Left lung (tissue), 14 donors: ENCODE measurements at places on chromosomes 7 and 10. TPM values are rescaled to one million over a fixed set of nuclear protein-coding genes. Genes with fewer than 3 reads are reported as not detected.

BAMBI gene
- 128 TPM for polyA plus RNA-seq

HOXA11 gene
- polyA plus RNA-seq: not detected

DNA sequence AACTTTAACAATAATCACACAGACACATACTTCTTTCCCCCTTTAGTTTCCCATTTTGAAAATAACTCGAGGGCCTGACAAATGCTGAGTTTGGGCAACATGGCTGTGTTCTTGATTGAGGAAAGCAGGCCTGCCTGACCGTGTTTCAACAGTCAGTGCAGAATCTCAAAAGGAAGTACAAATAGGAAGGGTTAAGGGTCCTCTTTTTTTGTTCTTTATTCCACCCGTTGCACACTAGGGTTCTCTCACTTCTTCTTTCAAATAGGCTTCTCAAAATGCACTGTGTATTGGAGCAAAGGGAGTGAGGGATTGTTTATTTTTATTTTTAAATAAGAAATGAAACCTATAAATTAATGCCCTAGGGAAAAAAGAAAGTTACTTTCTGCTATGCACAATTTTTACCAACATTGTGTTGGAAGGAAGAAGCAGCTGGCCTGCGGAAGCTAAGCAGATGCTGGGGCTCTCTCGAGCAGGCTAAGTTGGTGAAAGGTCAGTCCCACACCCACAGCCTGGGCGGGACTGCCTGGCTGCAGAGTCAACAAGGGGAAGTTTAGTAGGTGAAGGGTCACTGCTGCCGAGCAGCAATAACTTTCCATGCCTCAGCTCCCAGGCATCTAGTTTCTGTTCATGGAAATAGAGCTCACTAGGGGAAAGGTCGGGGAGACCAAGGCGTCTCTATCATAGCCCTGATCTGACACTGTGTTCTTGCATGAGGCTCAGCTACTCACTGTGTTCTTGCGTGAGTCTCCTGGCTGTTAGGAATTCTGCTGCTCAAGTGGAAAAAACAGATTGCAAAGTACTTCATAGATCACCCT, 12.2 kb upstream of the PDK4 start:
- peak; percentile 95 for DNase-seq

- no peak for DNase-seq
Measured at GRCh38 chr7:6502886-6503285, 48.4 kb downstream of the GRID2IP start.

DNA sequence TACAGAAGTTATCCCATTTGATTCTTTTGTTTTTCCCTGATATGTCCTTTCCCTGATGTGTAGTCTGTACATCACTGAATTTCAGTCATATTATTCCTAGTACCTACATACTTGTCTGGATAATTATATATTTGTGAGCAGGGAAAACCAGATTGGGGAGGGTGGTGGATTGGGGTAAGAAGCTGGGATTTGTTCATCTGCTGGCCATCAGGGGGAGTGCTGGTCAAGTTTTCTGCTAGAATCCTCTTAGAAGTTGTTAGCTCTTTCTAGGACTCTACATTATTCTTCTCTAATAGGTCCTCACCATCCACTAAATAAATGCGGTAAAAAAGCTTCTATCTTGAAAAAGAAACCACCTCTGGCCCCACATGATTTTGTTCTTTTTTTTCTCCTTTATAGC, 232.7 kb upstream of the TAC1 start:
- DNase-seq: no peak
